ENCODE measurements at places on chromosomes 6 and 20. TPM values are rescaled to one million over a fixed set of nuclear protein-coding genes. Genes with fewer than 3 reads are reported as not detected.

TFAP2D gene
- not detected for total RNA-seq

AKAP12 gene
- 8.8 TPM for total RNA-seq

FUT9 gene
- 0.03 TPM for total RNA-seq

C6orf15 gene
- total RNA-seq = not detected

GABRR2 gene
- not detected for total RNA-seq

NKX2-2 gene
- total RNA-seq = not detected

SLC17A1 gene
- total RNA-seq = not detected

CRISP2 gene
- total RNA-seq = not detected

SLPI gene
- total RNA-seq = 38.4 TPM

NOX3 gene
- not detected for total RNA-seq

EEF1A2 gene
- 224 TPM for total RNA-seq

MACROD2 gene
- total RNA-seq = 1.4 TPM

AIF1 gene
- total RNA-seq = not detected

CST1 gene
- not detected for total RNA-seq

OTOR gene
- total RNA-seq = not detected

MYB gene
- total RNA-seq = 0.05 TPM

OPRM1 gene
- total RNA-seq = not detected

POU3F2 gene
- total RNA-seq = not detected

HRH3 gene
- total RNA-seq = not detected

XKR7 gene
- not detected for total RNA-seq

MUCL3 gene
- not detected for total RNA-seq

EBF4 gene
- 1.0 TPM for total RNA-seq

UBE2C gene
- total RNA-seq = 179 TPM

PKHD1 gene
- not detected for total RNA-seq

PRDM13 gene
- total RNA-seq = 1.6 TPM

OR12D3 gene
- not detected for total RNA-seq

NKX2-4 gene
- not detected for total RNA-seq

DPPA5 gene
- total RNA-seq = not detected

SNX21 gene
- total RNA-seq = 13.3 TPM

TCF15 gene
- 0.32 TPM for total RNA-seq

RPRD1B gene
- 30.3 TPM for total RNA-seq

RIPPLY2 gene
- not detected for total RNA-seq

SPEF1 gene
- total RNA-seq = 0.20 TPM

ANKRD6 gene
- 1.5 TPM for total RNA-seq

PDYN gene
- total RNA-seq = not detected
